Thoracic aorta (tissue), 2 donors: ENCODE measurements at places on chromosomes 2 and 18. TPM values are rescaled to one million over a fixed set of nuclear protein-coding genes. Genes with fewer than 3 reads are reported as not detected.

The SERPINB13 gene
- not detected for total RNA-seq

The ZNF2 gene
- 2.3 TPM for total RNA-seq

The DNAH6 gene
- not detected for total RNA-seq

The WIPF1 gene
- 50.4 TPM for total RNA-seq

The IL1RL2 gene
- total RNA-seq, result 0.68 TPM

The GALNT13 gene
- 2.5 TPM for total RNA-seq

The CENPA gene
- not detected for total RNA-seq

DNA sequence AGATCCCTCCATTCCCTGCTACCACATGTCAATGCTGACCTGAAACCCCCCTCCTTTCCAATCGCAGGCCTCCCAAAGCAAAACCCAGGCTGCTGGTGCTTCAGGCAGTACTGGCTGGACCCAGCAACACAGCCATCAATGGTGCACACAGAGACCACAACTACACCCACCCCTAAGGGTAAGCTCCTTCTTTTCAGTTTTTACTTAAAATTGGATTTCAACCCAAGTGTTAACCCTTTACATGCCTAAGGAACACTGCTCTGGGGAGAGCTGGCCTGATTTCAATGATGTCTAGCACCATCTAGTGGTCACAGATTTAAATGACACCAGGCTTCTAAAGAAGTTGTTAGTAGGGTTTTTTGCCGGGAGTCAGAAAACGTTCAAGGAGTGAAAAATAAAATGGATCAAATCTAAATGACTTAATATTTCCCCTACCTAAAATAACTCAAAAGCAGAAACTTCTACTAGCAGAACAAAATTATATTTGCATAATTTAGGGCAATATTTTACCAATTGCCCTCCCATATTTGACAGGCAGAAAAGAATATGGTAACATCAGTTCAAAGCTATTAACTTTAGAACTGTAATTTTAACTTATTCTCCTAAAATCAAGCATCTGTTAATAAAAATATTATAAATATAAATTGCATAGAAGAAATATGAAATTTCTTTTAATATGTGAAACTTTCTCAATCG is 24.6 kb downstream of the FECH start:
- no peaks in the 10 kb centered on the region for H3K4me1 ChIP-seq
- DNase-seq, result no peak
- no peak overlapping the region for H3K4me3 ChIP-seq
- no peak overlapping the region for H3K27ac ChIP-seq

DNA sequence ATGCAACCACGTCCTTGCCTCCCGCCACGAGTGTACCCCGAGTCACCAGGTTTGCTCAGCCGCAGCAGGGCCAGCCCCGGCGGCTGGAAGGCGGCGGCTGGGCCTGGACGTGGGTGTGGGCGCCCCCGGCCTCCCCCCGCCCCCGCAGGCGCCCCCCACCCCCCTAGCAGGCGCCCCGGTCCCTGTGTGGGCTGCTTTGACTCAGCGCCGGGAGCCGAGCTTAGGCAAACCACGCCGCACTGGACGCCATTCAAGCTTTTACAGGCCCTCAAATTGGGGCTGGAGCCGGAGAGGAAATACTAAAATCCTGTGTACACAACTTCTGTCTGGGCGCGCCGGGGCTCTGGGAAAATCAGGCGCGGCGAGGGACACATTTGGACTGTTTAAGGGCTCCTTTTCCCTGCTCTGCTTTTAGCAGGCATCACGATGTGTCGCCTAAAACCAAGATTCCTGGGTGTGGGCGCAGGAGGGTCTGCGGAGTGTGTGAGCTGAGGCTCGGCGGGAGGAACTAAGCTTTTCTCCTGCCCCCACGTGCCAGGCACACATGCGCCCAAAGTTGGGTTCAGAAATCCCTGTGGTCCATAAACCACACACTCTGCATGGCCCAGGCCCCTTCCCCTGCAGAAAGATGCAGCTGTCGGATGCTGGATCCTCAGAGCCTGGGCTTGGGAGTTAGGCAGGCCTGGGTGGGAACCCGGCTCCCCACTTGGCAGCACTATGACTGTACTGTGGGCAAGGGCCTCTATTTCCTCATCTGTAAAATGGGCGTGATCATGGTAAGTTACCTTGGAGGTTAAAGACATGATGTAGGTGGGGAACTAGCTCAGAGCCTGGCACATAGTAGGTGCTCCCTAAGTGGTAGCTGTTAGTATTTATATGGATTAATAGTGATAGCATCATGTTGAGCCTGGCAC is 57.6 kb downstream of the ATOH8 start:
- peak overlapping the region; percentile 6 for H3K4me3 ChIP-seq
- H3K27ac ChIP-seq, result peak overlapping the region; percentile 75

- H3K36me3 ChIP-seq, result no peaks in the 10 kb centered on the region
- H3K4me1 ChIP-seq, result no peaks in the 10 kb centered on the region
- H3K27me3 ChIP-seq, result no peaks in the 10 kb centered on the region
- no peak overlapping the region for H3K27ac ChIP-seq
- no peak for DNase-seq
Measured at GRCh38 chr2:29215073-29215472, 99.9 kb downstream of the CLIP4 start.

DNA sequence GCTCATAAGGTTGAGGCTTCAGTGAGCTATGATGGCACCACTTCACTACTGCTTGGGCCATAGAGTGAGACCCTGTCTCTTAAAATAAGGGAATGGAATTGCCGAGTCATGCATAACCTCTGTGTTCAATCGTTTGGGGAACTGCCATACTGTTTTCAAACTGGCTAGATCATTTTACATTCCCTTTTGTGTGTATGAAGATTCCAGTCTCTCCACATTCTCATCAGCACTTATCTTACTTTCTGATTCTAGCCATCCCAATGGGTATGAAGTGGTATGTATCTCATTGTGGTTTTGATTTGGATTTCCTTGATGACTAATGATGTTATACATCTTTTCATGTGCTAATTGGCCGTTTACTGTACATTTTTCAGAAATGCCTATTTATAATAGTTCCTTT is 23.7 kb downstream of the MARCHF7 start:
- H3K36me3 ChIP-seq, result peaks cover 26% of the 10 kb centered on the region
- no peaks in the 10 kb centered on the region for H3K27me3 ChIP-seq
- no peak for DNase-seq

DNA sequence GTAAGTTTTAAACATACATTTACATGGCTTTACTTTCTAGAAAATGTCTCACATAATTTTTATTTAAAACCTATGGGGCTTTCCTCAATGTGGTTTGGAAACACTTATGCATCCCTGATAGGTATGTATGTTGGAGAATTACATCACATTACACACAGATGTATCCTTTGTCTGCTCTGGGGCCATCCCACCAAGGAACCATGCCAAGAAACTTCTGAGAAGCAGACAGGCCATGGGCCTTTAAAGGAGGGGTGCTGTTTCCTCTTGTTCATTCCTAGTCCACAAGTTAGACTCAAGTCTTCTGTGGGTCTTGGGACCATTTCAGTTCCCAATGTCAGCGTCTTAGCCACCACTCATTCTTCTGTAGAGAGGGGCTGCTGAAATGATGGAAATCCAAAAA is 162.0 kb upstream of the SETBP1 start:
- no peaks in the 10 kb centered on the region for H3K27me3 ChIP-seq
- H3K4me3 ChIP-seq, result no peak overlapping the region
- no peak for DNase-seq
- no peaks in the 10 kb centered on the region for H3K36me3 ChIP-seq
- H3K27ac ChIP-seq, result no peak overlapping the region

DNA sequence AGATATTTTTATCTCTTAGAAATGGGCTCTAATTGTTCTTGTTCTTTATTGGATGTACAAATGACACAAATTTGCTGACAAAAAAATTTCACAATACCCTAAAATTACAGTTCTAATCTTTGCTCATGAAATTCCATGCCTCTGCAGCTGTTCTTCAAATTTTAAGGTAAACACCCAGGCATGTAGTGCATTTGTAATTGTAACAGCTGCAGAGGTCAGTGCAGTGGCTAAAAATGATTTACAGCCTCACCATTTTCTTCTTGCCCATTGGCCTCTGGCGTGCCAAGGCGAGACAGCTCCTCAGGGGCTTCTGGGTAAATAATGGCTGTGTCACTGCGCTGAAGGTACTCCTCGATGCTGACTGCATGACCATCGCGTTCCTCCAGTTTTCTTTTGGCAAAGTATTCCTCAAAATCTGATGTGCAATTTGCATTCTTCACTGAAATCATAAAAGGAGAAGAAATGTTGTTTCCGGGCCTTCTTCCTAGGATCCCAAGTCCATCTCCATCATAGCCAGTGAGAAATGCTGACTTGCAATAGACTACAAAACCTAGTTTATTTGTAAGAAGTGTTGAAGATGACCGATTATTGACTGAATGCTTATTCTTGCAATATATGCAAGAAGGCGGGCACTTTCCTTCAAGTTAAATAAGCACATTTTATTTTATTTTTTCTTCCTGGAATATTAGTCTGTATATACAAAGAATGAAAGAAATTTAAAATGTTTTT is 115.2 kb downstream of the ZEB2 start:
- H3K27ac ChIP-seq, result no peak overlapping the region
- no peak for DNase-seq
- H3K36me3 ChIP-seq, result peaks cover 11% of the 10 kb centered on the region
- no peak overlapping the region for H3K4me3 ChIP-seq

DNA sequence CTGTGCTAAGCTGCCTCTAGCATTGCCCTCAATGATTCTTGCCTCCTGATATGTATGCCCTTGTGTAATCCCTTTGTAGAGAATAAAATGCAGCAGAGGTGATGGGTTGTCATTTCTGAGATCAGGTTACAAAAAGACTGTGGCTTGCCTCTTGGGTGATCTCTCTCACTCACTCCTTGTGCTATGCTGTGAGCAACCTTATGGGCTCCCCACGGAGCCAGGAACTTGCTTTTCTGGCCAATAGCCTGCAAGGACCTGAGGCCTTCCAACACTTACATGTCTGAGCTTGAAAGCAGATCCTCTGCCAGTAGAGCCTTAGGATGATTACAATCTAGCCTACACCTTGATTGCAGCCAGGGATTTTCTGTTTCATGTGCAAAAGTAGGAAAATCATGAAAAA is 123.1 kb upstream of the XIRP2 start:
- H3K4me1 ChIP-seq, result no peaks in the 10 kb centered on the region
- DNase-seq, result no peak
- H3K27me3 ChIP-seq, result no peaks in the 10 kb centered on the region
- no peak overlapping the region for H3K4me3 ChIP-seq
- no peak overlapping the region for H3K27ac ChIP-seq

DNA sequence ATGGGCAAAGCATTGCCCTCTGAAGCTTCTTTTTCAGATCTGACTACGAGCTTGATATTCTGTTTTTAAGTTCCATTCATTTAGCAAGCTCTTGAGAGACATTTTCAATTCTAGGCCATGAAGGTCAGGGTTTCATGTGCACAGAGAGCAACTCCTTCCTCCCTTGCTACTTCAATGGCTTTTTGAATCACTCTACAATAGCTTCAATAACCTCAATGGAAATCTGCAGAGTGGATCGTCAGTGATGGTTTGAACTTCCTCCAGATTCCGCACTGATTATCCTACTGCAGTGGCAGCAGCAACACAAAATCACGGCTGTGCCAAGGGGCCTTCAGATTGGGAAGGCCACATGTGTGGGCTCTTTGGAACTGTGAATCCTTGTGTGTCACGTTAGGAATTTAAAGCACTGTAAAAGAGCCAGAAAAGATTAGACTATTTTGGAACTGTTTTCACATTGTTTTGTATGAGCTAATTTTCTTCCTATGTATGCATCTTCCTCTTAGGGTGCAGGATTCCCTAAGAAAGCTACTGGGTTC is 88.4 kb upstream of the MGAT4A start:
- no peaks in the 10 kb centered on the region for H3K27me3 ChIP-seq
- H3K4me1 ChIP-seq, result peaks cover 4% of the 10 kb centered on the region
- H3K4me3 ChIP-seq, result no peak overlapping the region

DNA sequence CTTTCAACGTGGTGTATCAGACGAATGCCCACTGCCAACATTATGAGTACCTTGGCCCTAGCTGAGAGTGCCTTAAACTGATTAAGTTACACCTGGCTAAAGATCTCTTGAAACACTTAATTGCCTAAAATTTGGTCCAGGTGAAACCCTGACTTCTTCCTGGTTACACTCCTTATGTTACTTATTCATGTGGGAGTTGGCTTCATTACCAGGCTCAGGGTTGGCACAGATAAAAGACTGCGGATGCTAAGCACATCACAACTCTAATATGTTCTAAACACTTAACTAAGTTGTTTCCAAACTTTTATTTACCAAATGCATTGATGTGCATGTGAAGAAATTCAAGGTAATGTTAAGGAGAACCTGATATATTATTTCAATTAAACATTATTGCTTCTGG is 298.9 kb downstream of the TCF4 start:
- peaks cover 82% of the 10 kb centered on the region for H3K4me1 ChIP-seq
- H3K36me3 ChIP-seq, result no peaks in the 10 kb centered on the region
- no peak for DNase-seq
- no peaks in the 10 kb centered on the region for H3K27me3 ChIP-seq
- no peak overlapping the region for H3K4me3 ChIP-seq

GRCh38 chr2:179898873-179899272 is 37.5 kb upstream of the ZNF385B start:
- H3K4me3 ChIP-seq, result no peak overlapping the region
- H3K27ac ChIP-seq, result no peak overlapping the region
- H3K4me1 ChIP-seq, result no peaks in the 10 kb centered on the region
- H3K36me3 ChIP-seq, result no peaks in the 10 kb centered on the region
- no peaks in the 10 kb centered on the region for H3K27me3 ChIP-seq

GRCh38 chr2:241064008-241064801 is 37.9 kb downstream of the MTERF4 start:
- H3K36me3 ChIP-seq, result peaks cover 38% of the 10 kb centered on the region
- H3K27ac ChIP-seq, result no peak overlapping the region
- no peaks in the 10 kb centered on the region for H3K27me3 ChIP-seq
- H3K4me1 ChIP-seq, result no peaks in the 10 kb centered on the region
- H3K4me3 ChIP-seq, result no peak overlapping the region

GRCh38 chr2:234164493-234165413 is 114.3 kb downstream of the SPP2 start:
- no peaks in the 10 kb centered on the region for H3K4me1 ChIP-seq
- H3K27me3 ChIP-seq, result no peaks in the 10 kb centered on the region
- no peaks in the 10 kb centered on the region for H3K36me3 ChIP-seq
- DNase-seq, result no peak
- no peak overlapping the region for H3K27ac ChIP-seq

GRCh38 chr2:62465741-62466502 is 40.1 kb downstream of the TMEM17 start:
- no peak overlapping the region for H3K4me3 ChIP-seq
- no peak for DNase-seq
- no peaks in the 10 kb centered on the region for H3K27me3 ChIP-seq
- H3K4me1 ChIP-seq, result peaks cover 6% of the 10 kb centered on the region
- no peak overlapping the region for H3K27ac ChIP-seq

GRCh38 chr2:233936089-233936488 is 18.9 kb downstream of the TRPM8 start:
- H3K4me3 ChIP-seq, result no peak overlapping the region
- DNase-seq, result no peak
- H3K4me1 ChIP-seq, result no peaks in the 10 kb centered on the region

- H3K4me3 ChIP-seq, result no peak overlapping the region
- H3K27ac ChIP-seq, result no peak overlapping the region
- H3K4me1 ChIP-seq, result peaks cover 10% of the 10 kb centered on the region
- no peaks in the 10 kb centered on the region for H3K36me3 ChIP-seq
- no peaks in the 10 kb centered on the region for H3K27me3 ChIP-seq
Measured at GRCh38 chr2:69291004-69291650, 95.9 kb downstream of the GFPT1 start.
